Activated CD4-positive, alpha-beta T cell treated with anti-CD3 and anti-CD28 coated beads, Interleukin-2, amount 10 ng/mL, durations not matched to agents 7 days and 5 days (primary cell): ENCODE measurements at places on chromosomes 6 and 20. TPM values are rescaled to one million over a fixed set of nuclear protein-coding genes. Genes with fewer than 3 reads are reported as not detected.

DNA sequence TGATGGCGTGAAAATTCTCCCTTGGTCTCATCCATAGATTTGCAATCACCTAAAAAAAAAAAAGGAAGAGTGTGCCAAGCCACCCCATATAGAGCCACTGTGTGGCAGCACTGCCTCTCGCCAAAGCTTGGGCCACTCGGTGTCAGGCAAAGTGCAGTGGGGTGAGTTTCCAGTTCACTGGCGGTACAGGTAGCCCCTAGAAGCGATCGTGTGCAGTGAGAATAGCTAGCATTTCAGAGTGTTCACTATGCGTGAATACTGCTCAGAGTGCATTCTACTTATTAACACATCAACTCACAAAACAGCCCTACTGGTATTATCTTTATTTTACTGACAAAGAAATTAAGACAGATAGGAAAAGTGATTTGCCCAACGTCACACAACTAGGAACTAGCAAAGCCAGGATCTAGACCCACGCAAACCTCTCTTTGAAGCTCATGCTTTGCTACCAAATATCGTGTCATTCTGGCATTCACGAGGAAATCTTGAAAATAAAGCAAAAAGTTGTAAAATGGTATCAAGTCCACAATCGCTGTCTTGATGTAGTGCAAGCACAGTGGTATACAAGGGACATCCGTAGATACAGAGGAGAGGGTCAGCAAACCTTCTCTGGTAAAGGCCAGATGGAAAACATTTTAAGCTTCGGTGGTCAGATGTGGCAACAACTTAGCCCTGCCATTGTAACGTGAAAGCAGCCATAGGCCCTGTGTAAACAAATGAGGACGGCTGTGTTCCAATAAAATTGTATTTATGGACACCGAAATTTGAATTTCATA is 10.4 kb upstream of the GCNT2 start:
- H3K27ac ChIP-seq, result no peak overlapping the region
- peak; percentile 63 for DNase-seq

DNA sequence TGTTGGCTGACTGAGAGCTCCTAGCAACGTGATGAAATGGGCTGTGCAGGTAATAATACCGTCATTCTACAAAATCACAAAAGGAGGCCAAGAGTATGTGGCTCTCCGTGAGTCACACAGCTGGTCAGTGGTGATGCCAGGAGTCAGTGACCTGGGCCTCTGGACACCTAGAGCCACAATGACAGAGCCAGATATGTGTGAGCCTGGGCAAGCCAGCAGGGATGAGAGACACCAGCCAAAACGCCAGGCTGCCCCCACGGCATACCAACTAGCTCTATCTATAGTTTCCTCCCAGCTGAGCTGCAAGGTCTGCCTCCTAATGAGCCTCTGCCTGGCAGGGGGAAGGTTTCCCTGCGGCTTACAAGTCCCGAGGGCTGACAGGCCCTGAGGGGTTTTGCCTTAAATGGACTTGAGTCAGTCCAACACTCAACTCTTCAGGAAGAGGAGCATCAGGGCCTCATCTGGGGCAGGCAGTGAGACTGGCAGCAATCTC is 70.0 kb downstream of the CPNE5 start:
- H3K36me3 ChIP-seq, result no peaks in the 10 kb centered on the region
- H3K4me1 ChIP-seq, result peaks cover 56% of the 10 kb centered on the region
- no peaks in the 10 kb centered on the region for H3K27me3 ChIP-seq
- peak overlapping the region; percentile 25 for H3K4me3 ChIP-seq
- DNase-seq, result no peak
- H3K27ac ChIP-seq, result peak overlapping the region; percentile 82

GRCh38 chr6:27986928-27987725 is 30.1 kb downstream of the OR2B6 start:
- no peak overlapping the region for H3K27ac ChIP-seq
- no peaks in the 10 kb centered on the region for H3K4me1 ChIP-seq
- H3K27me3 ChIP-seq, result peaks cover 39% of the 10 kb centered on the region
- no peak overlapping the region for H3K4me3 ChIP-seq

DNA sequence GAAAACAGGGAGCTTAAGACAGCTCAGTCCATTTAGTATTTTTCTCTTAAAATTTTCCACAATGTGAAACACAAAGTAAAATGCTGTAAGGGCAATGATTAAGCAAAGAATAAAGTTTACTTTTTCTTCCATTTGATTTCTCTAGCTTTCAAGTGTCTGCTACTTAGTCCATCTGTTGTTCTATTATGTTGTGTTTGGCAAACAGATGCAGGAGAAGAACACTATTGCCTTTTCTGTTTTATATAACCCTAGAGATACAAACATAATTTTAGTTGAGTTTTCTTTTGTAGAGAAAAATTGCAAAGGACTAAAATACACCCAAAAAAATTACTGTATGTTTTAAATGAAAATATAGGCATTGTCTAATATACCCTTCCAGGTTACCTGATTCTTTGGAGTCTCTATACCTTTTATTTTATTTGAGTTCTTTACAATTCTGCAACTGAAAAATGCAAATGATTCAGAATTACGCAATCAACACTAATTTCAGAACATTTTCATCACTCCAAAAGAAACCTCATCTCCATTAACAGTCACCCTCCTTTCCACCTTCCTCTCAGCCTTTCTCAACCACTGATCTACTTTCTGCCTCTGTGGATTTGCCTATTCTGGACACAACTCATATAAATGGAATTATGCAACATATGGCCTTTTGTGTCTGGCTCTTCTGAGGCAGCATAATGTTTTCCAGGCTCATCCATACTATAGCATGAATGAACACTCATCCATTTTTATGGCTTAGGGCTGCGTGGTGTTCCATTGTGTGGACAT is 96.9 kb downstream of the MKKS start:
- peaks cover 13% of the 10 kb centered on the region for H3K27me3 ChIP-seq
- H3K27ac ChIP-seq, result no peak overlapping the region
- H3K4me3 ChIP-seq, result no peak overlapping the region
- no peaks in the 10 kb centered on the region for H3K4me1 ChIP-seq
- no peaks in the 10 kb centered on the region for H3K36me3 ChIP-seq
- DNase-seq, result no peak

Gene LY6G5B
- total RNA-seq, result 26.0 TPM

Gene TAPBP
- total RNA-seq, result 263 TPM

DNA sequence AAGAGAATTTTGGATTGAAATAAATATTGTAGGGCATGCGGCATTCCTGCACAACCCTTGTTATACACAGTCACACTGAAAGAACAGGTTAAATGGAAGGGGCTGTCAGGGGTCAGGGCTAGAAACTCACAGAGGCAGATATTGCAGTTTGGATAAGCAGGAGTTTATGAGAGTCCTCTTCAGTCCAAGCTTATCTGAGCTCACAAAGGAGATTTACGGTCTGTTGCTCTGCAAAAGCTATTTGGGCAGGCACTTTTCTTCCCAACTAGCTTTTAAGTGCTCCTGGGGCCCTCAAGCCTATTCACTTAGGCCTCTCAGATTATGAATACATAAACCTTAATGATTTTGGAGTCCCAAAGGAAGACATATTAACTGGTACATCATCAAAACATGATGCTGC is 156.2 kb downstream of the SOX4 start:
- DNase-seq, result no peak
- no peak overlapping the region for H3K27ac ChIP-seq
- H3K27me3 ChIP-seq, result peaks cover 3% of the 10 kb centered on the region

DNA sequence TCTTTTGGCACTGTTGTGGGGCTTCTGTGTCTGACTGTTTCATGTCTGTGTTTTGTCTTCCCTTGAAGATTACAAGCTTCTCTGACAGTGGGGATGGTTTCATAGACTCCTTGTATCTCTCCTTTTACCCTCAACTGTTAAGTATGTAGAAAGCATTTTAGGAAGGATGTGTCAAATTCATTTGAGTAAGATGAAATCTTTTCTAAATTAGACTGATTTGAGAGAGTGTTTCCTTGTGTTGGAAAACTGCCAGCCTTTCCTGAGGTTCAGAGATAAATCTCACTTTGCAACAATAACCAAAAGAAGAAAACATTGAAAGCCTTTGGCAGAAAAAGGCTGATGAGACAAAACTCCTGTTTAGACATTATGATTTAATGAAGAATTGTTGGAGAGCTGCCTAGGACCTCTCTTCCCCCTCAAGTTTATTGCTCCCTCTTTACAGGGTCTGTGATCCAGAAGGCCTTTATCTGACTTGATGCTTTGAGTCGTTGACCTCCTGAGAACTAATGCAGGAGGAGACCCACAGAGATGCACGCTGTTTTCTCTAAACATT is 68.3 kb downstream of the ANKS1A start:
- no peaks in the 10 kb centered on the region for H3K27me3 ChIP-seq
- no peaks in the 10 kb centered on the region for H3K36me3 ChIP-seq
- H3K27ac ChIP-seq, result no peak overlapping the region
- DNase-seq, result no peak
- H3K4me3 ChIP-seq, result no peak overlapping the region
- peaks cover 8% of the 10 kb centered on the region for H3K4me1 ChIP-seq
